ENCODE measurements at places on chromosomes 6 and 20.

GRCh38 chr6:63307581-63308246 lies 12.1 kb downstream of the LGSN start:
- DNase-seq = no peak

- DNase-seq = no peak
Measured at GRCh38 chr6:157533048-157533871, 152.3 kb downstream of the ZDHHC14 start.

DNA sequence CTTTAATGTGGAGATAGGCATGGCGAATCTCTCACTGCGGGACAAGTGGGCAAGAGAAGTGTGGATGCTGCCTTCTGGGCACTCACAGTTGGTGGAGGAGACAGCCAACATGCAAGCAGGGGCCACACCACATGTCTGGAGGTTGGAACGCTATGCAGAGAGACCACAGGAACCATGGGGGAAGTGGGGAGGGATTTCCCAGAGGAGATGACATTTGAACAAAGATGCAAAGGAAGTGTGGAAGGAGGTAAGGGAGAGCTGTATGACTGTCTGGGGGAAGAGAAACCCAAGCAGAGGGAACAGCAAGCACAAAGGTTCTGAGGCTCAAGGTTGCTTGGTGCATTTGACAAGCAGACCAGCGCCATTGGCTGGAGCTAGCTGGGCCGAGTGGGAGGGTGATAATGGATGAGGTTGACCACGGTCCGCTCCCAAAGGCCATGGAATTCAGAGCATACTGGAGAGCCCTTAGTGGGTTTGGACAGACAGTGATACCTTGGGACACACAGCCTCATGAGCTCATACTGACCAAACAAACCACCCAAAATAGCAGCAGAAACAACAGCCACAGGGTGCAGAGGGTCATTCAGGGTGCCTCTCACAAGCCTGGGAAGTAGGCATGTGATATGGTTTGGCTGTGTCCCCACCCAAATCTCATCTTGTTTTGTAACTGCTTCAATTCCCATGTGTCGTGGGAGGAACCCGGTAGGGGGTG lies 7.6 kb upstream of the FAM110A start:
- no peak for DNase-seq

GRCh38 chr20:51162015-51162414 lies 139.1 kb upstream of the KCNG1 start:
- DNase-seq = no peak

DNA sequence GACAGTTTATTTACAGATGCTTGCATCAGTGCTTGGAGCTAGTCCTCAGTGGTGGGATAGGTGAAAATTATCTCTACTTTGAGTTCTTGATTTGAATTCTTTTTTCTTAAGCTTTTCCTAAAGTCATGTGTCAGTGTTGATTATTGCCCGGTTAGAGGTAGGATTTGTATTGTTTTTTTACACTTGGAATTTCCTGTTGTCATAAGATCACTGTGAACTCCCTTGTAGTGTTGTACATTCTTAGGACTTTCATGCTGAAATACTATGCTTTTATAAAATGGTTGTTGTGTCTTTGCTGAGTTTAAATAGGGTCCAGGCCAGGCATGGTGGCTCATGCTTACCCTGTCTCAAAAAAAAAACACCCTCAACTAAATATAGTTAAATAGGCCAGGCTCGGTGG lies 20.3 kb downstream of the ASXL1 start:
- DNase-seq = no peak

All from anterior cingulate cortex (tissue), 58 donors.